SW480 (cell line): ENCODE measurements at places on chromosomes 12 and 14.

- DNase-seq: no peak
Measured at GRCh38 chr14:91035855-91036254, 24.6 kb downstream of the RPS6KA5 start.

DNA sequence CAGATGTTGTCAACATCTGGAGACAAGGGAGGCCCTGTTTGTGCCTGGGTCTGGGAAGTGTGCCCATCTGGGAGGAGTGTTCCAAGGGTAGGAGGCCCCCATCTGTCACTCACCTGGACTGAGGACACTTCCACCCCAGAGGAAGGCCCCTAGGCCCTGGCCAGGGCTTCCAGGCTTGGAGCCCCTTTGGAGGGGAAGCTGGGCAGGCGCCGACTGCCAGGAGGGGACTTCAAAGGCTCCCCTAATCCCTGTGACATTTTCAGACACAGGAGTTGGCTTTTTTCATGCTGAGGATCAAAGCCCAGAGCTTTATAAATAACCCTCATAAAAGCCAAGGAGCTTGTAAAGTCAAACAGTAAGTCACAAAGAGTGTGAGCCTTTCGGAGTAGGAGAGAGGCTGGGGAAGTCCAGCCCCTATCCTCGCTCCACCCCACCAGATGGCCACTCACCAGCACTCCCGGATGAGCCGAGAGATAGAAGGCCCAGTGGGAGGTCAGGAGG, 17.6 kb upstream of the FAM222A start:
- peak; percentile 91 for DNase-seq

GRCh38 chr14:50018201-50018932, 98.0 kb downstream of the VCPKMT start:
- DNase-seq: peak; percentile 69

DNA sequence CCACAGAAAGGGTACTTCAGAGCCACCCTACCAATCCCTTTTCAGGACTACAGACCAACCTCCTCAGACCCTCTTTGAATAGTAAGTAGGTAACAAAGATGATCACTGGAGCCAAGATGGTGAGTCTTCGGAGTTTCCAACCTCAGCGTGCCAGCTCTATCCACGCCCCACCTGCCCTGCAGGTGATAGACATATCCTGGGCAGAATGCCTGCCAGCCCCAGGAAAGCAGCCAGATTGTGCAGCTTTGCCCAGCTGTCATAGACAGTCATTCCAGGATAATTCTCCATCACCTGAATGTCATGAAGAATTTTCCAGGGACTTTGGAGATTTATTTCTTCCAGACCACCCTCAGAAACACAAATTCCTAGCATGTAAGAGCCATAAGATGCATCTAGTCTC, 434.4 kb downstream of the RGS6 start:
- DNase-seq: no peak

GRCh38 chr12:512933-513332, 53.2 kb downstream of the B4GALNT3 start:
- no peak for DNase-seq

GRCh38 chr12:118611770-118612169, 235.4 kb downstream of the SUDS3 start:
- DNase-seq: no peak

GRCh38 chr12:110247340-110248095, 33.5 kb upstream of the ATP2A2 start:
- peak; percentile 29 for DNase-seq

GRCh38 chr14:93914278-93914677, 12.9 kb upstream of the FAM181A start:
- no peak for DNase-seq

DNA sequence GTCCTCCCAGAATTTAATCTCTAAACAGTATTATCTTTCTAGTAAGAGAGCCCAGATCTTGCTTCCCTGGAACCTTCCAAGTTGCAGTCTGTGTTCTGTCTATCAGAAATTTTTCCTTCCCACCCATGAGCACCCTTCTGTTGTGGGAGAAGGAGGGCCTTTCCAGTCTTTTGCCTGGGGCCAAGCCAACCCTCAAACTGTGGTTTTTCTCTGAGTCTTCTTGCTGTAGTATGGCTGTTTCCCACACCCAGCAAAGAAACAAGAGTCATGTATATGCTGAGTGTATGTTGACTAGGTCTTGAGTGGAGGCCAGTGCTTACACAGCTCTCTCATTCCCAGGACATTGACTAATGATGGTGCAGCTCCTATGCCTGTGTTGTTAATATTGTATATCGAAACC, 104.5 kb downstream of the TGFB3 start:
- DNase-seq: no peak
